EH (cell line): ENCODE measurements at places on chromosomes 16 and 17.

GRCh38 chr17:9451934-9452333, 123.7 kb downstream of the STX8 start:
- DNase-seq, result no peak

DNA sequence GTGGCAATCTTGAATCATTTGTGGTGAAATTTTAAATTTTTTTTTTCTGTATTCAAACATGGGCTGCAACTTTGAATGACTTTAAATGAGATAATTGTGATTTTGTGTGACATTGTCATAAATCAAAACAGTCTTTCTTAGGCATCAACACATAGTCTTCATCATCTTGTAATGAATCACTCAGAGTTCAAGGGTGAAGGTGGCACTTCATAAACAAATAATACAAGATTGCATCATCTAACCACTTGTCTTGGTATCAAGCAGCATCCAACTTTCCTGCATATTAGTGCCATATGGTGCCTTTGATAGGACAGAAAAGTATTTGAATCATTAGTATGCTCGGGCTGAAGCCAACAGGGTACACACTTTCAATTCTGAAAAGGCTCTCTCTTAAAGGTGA, 392.4 kb upstream of the GOT2 start:
- peak; percentile 1 for DNase-seq

GRCh38 chr16:67734731-67735201, 15.7 kb upstream of the GFOD2 start:
- DNase-seq, result no peak

- peak; percentile 67 for DNase-seq
Observed at GRCh38 chr17:18217412-18218015, 7.9 kb upstream of the LLGL1 start.

DNA sequence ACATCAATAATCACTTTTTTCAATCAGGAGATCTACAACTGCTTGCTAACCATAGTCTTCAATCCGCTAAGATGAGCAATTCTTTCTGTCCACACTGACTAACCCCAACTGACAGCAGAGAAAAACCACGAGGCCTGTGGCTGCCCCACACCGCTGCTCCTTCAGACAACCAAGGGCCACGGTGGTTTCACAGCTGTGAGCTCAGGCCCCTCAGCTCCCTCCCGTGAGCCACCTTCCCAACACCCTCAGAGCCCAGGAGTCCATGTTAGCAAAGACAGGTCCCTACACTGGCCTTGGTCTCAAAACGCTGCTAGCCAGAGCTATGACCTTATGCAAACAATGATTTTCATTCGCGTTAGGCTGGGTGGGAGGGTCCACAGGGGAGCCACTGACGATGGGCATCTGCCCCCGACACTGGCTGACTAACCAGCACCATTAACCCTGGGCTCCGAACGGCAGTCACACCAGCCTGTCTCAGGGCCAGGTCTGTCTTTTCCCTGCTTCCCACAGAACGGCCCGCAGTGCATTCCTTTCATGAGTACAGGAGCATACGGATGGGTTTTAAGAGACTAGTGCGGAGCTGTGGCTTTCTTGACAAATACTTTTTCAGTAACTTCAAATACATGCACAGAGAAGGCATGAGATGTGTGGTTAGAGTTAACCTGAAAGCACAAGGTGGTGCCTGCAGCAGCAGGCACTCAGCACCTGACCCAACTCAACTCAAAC, 67.3 kb downstream of the ANKRD11 start:
- DNase-seq, result peak; percentile 81

GRCh38 chr16:17154981-17155380, 315.8 kb downstream of the XYLT1 start:
- DNase-seq, result no peak

- DNase-seq, result no peak
Observed at GRCh38 chr16:12011565-12011964, 35.0 kb downstream of the SNX29 start.

- DNase-seq, result no peak
Observed at GRCh38 chr17:27530764-27531391, 74.6 kb downstream of the KSR1 start.

DNA sequence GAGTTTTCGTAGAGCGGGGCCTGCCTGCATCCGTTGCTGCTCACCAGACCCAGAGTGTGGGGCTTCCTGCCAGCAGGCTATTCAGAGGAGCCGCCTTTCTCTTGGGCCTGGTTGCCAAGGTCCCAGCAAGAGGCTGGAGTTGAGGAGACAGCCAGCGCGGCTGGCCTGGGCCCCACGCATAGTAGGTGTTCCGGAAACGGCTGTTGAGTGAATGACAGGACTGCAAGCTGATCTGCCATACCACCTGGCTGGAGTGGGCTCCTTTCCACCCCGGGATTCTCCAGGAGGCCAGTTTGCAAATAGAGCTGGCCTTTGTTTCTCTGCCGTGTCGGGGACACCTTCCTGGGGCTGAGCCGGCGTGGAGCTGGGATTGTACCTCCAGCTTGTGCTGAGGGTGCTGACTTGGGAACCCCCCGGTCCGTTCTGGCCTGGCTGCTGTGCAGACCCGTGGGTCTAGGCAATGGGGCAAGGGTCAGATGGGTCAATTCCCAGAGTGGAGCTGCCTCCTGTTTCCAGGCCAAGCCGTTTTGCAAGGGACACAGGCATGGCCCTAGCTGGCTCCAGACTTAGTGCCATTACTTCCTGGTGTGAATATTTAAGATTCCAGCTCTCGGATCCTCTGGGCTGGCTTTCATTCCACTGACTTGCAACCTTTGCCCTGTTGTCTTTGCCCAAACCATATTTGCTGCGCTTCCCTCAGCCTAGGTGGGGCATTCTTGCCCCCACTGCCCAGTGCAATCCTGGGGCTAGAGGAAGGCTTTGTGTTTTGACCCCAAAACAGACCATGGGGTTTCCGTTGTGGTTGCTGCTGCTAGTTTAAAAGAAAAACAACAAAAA, 68.8 kb downstream of the CMIP start:
- DNase-seq, result peak; percentile 57
